ENCODE measurements at places on chromosomes 12 and 14.
A peak's percentile ranks its signal among the peaks of the same experiment; 100 is the strongest.

DNA sequence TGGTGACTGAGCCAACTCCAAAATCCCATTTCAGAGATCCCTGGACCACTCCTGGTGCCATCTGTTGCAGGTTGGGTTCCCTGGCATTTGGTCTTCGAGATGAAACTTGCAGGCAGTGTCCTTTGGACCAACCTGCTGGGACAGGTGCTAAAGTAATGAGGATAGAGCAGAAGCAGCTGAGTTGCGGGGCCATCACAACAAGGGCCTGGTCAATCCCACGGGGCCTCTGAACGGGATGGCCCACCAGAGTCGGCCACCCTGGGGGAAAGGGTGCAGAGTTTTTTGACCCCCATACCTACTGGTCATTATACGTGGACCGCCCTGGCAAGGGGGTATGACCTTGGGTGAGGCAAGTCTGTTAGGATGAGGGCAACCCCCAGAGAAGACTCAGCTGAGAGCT is 39.3 kb downstream of the DLK1 start:
- no peak for DNase-seq

DNA sequence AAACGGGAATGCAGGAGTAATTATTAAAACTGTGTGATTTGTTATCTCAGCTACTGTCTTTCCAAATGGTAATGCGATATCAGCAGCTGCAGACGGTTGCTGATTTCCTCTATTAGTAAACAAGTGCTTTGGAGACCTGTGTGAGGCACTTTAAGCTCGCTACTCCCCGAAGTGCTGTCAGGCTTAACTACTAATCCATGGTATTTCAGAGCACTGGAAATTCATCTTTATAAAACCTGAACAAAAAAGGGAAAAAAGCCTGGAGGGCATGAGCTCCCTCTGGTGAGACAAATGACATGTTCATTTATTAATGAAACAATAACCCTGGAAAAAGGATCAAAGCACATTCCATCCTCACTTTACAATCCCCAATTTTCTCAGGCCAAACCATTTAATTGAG is 143.6 kb upstream of the OTX2 start:
- no peak for DNase-seq

DNA sequence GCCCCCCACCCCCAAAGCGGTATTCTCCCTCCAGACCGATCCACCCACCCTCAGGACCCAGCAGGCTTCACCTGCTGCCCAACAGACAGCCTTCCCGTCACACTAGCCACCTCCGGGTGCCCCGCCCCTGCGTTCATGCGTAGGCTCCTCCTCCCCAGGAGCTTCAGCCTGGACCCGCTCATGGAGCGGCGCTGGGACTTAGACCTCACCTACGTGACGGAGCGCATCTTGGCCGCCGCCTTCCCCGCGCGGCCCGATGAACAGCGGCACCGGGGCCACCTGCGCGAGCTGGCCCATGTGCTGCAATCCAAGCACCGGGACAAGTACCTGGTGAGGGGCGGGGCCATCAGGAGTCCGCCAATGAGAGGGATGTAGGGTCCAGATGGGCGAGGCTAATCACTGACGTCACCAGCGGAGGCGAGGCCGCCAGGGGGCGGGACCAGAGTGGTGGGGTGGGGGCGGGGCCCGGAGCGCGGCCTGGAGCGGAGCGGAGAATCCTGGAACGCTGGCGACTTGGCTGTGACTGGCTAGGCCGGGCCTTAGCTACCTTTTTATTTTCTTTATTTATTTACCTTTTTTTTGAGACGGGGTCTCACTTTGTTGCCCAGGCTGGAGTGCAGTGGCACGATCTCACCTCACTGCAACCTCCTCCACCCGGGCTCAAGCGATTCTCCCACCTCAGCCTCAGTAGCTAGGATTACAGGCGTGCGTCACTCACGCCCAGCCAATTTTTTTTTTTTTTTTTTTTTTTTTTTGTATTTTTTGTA is 4.4 kb downstream of the TNS2 start:
- DNase-seq = peak; percentile 91

- no peak for DNase-seq
These were observed 195.5 kb upstream of the BTG1 start for GRCh38 chr12:92341065-92341668.

DNA sequence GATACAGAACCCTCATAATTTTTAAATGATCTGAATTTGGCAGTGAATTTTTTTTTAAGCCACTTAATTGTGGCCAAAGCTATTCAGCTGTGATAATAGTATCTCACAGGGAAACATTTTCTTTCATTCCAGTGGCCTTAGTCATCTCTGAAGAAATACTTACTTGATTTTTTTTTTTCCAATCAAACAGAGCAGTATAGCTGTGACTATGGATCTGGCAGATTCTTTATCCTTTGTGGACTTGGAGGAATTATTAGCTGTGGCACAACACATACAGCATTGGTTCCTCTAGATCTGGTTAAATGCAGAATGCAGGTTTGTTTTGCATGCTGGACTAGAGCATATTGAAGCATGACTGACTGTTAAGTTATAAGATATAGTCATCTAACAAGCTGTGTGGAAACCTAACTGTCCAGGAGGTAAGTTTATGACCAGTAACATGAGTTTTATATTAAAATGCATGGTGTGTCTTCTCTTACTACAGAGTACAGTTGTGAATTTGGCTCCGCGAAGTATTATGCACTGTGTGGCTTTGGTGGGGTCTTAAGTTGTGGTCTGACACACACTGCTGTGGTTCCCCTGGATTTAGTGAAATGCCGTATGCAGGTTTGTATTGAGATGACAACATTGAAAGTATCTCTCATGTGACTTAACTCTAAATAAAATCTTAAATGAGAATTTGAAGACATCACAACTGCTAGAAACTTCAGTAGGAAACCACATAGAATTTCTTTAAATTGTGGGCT is 1.9 kb downstream of the SLC25A3 start:
- DNase-seq = no peak

DNA sequence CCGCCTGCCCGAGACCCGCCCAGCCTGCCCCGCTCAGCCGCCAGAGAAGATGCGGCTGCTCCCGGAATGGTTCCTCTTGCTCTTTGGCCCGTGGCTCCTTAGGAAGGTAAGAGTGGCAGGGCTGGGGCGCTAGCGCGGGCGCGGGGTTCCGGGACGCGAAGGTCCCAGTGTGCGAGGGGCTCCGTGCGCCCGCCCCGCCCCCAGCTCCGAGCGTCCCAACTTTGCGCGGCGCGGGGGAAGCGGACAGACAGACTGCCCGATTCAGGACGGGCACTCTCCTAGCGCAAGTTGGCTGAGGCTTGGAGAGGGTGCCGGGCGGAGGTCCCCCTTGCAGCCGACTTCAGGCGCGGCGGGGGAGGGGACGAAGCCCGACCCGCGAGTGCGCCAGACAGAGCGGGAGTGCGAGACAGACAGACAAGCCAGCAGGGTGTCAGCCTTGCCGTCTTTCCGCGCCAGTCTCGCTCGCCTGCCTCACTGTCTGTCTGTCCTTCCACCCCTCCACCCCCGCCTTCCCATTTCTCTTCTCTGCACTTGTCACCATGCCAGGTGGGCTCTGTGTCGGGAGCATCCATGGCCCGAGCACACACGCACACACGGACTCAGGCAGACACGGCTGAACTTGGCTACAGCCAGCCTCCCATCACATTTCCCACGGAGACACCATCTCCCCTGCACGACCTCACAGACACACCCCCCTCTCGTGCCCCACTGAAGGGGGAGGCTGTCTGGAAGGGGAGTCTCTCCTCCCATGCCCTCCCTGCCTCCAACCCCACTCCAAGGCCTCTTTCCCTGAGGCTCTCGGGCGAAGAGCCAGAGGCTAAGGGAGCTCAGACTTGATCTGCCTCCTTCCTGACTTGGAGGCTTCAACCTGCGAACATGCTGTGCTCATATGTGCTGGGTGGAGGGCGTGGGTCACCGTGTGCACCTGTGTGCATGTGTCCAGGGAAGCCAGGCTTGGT is 606 bp downstream of the NXPH4 start:
- no peak for DNase-seq

DNA sequence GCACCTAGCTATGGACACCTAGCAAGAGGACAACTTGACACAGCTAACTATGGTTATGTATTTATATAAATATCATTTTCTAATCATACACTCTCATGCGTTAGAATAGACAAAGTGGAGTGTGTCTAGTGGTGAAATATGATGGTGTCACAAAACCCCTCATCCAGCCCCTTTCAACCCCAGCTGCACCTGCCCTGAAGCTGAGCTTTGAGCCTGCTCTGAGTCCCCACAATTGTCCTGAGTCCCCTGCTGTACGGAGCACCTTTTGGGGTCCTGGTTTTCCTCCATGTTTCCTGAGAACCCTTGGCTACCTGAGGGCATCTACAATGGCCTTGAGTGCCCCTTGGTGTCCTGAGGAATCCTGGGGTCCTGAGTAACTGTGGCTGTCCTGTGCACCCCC is 1072.8 kb downstream of the TMEM121 start:
- no peak for DNase-seq

DNA sequence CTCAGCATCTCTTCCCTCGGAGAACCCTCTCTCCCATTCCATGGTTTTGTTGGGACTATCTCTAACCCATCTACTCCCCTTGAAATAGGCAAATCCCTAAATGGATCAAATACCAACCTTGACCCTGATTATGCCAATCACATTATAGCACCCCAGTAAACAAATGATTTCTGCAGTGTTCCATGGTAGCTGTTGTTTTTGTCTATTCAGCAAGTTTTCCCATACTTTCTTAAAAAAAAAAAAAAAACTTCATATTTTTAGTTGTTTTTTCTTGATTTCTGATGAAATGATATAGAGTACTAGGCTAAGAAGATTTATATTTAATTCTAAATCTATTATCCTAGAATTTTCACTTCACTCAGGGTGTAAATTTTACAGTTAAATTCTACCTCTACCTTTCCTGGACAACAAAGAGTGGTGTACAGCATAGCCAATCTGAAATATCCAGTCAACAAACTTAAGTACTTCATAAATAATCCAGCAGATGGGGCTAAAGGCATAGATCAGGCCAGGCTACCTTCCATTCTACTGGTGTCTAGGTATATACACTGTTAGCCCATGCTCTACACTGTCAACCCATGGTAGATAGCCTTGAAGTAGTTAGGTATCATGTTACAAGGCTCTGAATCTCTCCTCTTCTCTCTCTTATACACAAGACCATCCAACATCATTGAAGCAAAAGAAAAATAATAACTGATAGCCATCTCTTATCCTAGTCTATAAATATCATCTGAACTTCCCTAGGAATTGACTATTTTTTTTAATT is 82.2 kb downstream of the PLEKHG7 start:
- no peak for DNase-seq

DNA sequence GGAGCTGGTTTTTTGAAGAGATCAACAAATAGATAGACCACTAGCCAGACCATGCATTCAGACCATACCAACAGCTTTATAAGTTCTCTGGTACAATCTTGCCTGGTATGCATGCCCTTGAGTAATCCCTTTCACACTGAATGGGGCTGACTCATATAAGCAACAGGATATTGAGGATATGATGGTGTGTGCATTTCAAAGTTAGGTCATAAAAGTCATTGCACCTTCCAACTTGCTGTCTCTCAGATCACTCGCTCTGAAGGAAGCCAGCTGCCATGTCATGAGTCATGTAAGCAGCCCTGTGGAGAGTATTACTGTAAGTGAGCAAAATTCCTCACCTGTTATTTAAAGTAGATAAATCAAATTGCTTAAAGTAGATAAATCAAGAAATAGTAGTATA is 45.0 kb upstream of the OR6J1 start:
- DNase-seq = no peak

GRCh38 chr14:100856056-100856950 is 30.4 kb downstream of the MEG3 start:
- no peak for DNase-seq

All from stimulated activated CD4-positive, alpha-beta T cell treated with anti-CD3 and anti-CD28 coated beads, Interleukin-12 subunit alpha, Interleukin-12 subunit beta, amount 100 ng/mL, for 4 hours (primary cell).